Naive thymus-derived CD4-positive, alpha-beta T cell (primary cell): ENCODE measurements at places on chromosomes 2 and 18. TPM values are rescaled to one million over a fixed set of nuclear protein-coding genes. Genes with fewer than 3 reads are reported as not detected.

DNA sequence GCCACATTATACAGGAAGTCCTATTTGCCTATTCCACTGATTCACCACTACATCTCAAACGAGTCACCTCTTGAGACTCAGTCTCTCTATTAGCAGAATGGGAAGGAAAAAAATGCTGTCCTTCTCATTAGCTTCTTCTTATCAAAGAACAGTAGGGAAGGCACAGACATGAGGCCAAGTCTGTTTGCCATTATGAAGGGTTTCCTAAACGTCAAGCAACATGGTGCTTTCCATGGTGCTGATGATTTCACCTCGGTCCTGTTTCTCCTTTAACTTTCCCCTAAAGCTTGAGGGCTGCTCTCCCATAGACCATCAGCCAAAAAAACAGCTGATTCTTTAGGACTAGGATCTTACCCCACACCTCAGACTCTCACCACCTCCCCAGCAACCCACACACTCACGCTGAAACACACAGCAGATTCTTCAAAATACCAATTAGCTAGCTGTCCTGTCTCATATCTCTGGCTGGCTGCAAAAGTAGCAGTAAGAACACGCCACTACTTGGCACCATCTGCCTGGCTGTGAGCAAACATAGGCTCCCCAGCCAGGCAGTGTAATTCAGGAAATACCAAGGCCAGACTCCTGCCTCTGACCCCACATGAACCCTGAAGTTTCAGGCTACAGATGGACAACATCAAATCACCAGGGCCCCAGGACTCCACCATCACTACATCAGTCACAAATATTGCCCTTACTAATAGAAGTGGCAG lies 30.5 kb downstream of the GALNT14 start:
- DNase-seq, result no peak

- peak; percentile 25 for DNase-seq
These were observed 206.7 kb downstream of the MGAT5 start for GRCh38 chr2:134460583-134460998.

GRCh38 chr2:30235008-30235655 lies 3.8 kb downstream of the LBH start:
- peak; percentile 33 for DNase-seq

DNA sequence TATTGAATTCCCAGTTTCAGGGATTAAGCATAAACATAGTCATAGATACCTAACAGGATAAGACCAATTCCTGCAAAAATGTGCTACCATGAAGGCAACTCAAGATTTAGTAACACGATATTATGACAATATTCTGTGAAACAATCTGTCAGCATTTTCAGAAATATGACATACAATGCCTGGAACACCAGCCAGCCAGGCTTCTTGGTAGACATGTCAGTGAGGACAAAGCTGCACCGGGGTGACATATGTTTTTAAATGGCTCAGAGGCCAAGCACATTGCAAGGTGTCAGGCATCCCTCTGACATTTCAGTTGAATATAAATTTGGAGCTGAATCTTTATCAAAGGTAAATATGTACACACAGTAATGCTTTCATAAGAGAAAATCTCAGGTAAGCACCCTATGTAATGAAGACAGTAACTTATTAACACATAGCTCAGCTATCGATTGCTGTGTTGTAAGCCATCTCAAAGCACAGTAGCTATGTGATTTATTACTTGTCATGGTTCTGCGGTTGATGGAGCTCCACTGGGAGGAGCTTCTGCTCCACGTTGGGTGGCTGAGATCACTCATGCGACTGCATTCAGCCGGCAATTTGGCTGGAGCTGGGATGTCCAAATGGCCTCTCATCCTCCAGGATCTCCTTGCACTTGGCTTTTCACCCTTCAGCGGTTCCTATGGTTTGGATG lies 31.9 kb upstream of the EML6 start:
- no peak for DNase-seq

DNA sequence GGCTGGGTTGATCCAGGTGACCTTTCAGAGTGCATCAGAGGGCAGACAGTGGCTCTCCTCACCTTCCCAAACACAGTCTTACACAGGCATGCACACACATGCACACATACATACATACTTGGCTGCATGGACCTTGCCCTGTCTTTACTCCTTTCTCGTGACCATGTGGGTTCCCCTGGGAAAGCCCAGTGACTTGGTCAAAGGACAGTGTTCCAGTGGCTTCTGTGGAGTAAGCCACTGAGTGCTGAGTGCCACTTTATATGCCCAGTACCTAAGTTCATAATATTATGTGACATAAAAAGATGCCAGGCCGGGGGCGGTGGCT lies 249.4 kb downstream of the MYCN start:
- DNase-seq, result no peak

DNA sequence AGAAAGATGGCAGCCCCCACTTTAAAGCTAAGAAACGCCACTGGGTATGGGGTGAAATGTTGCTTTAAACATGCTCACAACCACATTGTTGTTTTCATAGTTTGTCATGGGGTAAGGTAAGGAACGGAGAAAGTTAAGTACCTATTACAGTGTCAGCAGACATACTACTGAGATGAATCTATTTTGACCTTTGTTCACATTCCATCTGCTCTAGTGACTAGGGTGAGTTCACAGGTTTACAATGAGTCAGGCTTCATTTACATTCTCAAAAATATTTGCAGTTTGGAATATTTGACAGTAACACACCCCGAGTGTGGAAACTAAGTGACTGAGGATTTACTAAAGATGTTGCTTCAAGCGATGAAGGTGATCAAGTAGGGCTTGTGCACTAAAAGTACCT lies 428.7 kb upstream of the ACVR2A start:
- DNase-seq, result no peak

DNA sequence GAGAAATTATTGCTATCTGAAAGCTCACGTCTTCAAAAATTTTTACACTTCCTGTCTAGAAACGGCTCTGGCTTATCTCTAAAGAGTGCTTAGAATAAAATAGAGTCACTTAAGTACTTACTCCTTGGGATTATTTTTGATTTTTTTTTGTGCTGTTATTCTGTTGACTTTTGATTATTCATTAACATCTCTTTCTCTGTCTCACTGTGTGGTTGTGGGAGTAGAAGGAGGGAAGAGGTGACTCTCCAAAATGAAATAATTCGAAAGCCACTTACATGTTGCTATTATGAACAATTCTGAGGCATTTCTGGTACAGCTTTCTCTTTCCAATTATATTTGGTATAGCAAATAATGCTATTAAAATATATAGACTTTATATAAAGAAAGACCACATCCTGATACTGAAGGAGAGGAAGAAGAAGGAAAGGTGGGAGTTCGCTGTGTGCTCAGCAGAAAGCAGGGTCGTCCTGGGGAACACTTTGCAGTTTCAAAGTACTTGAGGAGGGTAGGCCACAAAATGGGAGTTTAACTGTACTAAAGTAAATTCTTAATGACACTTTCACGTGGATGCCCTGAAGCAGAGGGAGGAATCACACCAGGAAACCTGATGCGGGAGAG lies 9.6 kb upstream of the MMADHC start:
- no peak for DNase-seq

DNA sequence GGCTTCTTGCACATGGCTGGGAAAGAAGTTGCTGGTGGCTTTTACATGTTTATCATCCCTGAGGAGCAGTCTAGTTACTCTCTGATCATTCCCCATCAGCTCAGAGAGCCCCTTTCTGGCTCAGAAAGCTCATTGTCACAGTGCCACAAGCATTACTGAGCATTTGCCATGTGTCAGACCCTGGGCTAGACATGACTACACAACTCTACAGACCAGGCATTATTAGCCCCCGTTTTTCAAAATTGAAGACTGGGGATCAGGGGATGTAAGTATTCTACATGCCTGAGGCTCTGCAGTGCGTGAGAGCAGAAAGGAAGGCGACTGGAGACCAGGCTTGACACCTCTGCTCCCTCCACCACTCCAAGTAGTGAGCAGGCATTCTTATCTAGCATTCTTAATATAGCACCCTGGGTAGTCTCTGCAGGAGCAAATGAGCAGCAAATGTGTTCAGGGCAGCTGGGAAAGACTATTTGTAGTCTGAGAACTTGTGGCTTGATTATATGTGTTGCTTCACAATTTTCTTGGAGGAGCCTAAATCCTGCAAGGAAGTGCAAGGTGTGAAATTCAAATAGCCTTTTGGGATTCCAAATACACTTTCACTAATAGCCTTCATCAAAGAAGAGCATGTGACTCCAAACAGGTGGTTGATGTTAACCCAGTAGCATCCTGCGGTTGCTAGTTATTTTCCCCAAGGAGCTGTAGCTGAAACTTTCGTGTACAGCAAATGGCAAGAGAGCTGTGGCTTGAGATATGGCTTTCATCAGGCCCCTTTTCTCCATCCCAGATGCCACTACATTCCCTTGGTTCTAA lies 143.2 kb downstream of the DDX1 start:
- no peak for DNase-seq

DNA sequence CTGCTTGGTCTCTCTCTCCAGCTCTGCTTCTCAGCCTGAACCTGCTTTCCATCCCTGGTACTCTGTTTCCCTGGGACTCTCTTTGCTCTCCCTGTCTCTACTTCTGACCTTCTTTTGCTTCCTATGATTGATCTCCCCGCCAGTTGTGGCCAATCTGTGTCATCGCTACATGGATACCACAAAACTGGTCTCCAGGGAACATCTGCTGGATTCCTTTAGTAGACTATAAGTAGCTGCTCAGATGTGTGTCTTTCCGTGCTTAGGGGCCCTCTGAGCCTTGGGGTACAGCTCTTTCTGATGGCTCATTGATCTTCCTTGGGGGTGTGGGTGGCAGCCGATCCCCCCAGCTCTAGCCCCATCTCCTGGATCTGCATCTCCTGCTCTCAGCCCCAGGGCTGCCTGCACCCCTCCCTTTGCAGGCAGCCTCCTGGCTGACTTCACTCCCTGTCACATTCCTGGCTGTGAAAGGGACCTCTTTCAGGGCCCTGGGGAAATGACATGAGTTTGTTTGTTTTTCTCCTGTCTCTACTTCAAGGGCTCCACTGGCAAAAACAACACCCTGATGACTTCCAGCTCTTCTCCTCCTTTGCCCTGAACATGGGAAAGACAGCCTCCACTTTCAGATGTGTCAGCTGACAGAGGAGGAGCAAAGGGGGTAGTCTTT lies 333.7 kb downstream of the CYP26B1 start:
- DNase-seq, result no peak

GRCh38 chr2:33212151-33212550 lies 264.3 kb upstream of the RASGRP3 start:
- no peak for DNase-seq

DNA sequence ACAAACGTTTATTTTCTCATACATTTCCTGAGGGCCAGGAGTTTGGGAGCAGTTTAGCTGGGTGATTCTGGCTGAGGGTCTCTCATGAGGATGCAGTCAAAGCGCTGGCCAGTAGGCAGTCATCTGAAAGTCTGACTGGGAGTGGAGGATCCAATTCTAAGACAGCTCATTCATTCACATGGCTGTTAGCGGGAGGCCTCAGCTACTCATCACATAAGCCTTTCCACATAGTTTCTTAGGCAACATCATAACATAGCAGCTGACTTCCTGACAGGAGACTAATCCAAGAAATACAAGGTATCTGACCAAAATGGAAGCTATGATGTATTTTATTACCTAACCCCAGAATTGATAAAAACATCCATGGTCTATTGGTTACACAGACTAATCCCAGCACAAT lies 2.9 kb upstream of the MRPL44 start:
- no peak for DNase-seq

GRCh38 chr2:171492664-171493063 lies 29.6 kb upstream of the CYBRD1 start:
- no peak for DNase-seq

GRCh38 chr2:65103013-65103715 lies 26.7 kb downstream of the RAB1A start:
- DNase-seq, result no peak

DNA sequence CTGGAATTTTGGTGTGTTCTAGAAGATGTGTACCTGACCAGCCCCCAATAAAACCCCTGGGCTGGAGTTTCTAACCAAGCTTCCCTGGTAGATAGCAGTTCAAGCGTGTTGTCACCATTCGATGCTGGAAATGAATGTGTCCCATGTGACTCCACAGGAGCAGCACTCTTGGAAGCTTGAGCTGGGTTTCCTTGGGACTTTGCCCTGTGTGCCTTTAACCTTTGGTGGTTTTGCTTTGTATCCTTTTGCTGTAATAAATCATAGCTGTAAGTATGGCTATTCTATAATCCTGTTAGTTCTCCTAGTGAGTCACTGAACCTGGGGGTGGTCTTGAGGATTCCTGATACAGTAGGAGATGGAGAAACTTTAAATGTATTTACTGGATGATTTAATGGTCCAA lies 65.2 kb downstream of the KLHL14 start:
- no peak for DNase-seq

DNA sequence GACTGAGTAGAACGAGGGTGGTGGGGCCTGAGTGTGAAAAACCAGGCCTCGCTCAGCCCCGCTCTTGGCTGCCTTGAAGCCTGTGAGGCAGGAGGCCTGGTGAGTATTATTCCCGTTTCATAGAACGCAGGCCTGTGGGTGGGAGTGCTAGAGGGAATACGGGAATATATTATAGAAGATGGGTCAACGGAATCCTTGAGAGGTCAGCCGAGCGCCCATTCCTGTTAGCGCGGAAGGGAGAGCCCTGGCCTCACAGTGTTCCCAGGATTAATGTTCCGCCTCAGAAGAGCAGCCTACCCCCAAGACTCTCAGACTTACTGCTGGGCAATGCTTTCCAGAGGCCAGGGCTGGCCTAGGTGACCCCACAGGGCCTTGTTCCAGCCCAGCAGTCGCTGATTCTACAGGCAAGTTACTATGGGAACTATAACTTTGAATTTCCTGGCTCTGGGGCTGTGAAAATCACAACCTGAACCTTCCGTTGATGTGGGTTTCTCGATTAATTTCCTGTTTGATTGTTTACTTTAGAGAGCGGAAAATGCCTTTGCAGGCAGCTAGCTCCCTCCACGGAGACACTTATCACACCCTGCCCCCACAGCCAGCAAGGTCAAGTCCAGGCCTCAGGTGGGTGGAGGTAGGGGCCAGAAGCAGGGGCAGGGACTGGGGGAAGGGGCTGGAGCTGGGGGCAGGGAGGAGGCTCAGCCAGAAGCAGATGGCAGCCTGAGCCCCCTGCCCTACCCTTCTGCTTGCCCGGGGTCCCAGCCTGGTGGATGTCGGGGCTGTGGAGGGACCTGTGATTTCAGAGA lies 108.3 kb downstream of the SMAD7 start:
- peak; percentile 51 for DNase-seq

GRCh38 chr2:53933329-53933728 lies 37.5 kb downstream of the PSME4 start:
- DNase-seq, result no peak

DNA sequence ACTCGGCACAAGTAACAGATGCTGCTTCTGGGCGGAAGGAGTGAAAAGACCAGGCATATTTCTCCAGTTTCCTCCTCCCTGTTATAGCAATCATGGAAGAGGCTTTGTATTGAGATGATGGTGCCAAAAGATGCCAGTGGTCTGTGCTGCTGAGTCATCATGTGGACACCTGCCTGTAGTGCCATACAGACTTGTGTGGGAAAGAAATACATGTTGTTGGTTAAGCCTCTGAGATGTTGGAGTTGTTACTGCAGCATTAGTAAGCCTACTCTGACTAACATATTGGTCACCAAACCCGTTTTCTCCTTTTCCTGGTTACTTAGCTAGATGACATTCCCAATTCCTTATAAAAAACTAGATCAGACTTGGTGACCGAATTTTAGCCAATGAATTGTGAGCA lies 356.9 kb downstream of the ZNF521 start:
- no peak for DNase-seq

GRCh38 chr2:128613351-128613750 lies 294.7 kb upstream of the HS6ST1 start:
- no peak for DNase-seq

Gene RBM44
- polyA plus RNA-seq, result 0.06 TPM

Gene CDH2
- polyA plus RNA-seq, result 0.05 TPM

Gene SCN1A
- not detected for polyA plus RNA-seq

Gene TEX44
- not detected for polyA plus RNA-seq

Gene SLC23A3
- polyA plus RNA-seq, result 0.08 TPM

Gene SIX3
- not detected for polyA plus RNA-seq

Gene PLGLB2
- polyA plus RNA-seq, result 0.37 TPM

Gene DARS1
- polyA plus RNA-seq, result 102 TPM

Gene IL36RN
- not detected for polyA plus RNA-seq

Gene CXCR1
- polyA plus RNA-seq, result not detected
